NCI-H2081 treated with DMSO at 0.1 percent for 48 hours (cell line): ENCODE measurements at places on chromosomes 4 and X.

DNA sequence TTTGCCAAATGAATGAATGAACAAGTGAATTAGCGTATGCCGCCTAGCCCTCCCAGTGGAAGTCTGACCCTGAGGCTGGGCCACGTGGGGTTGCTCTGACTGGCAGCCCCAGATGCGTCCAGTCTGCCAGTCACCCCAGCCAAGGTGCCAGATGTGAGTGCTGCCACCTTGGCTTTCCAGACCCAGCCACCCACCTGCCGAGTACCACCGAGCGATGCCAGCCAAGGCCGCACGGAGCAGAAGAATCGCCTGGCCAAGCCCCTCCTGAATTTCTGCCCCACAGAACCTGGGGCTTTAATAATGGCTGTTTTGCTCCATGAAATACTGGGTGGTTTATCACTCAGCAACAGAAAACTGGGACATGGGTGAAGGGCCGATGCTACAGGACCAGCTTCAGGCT is 59.3 kb downstream of the ADRA2C start:
- no peak for DNase-seq

GRCh38 chr4:48470137-48470536 is 13.0 kb upstream of the SLC10A4 start:
- DNase-seq: no peak

DNA sequence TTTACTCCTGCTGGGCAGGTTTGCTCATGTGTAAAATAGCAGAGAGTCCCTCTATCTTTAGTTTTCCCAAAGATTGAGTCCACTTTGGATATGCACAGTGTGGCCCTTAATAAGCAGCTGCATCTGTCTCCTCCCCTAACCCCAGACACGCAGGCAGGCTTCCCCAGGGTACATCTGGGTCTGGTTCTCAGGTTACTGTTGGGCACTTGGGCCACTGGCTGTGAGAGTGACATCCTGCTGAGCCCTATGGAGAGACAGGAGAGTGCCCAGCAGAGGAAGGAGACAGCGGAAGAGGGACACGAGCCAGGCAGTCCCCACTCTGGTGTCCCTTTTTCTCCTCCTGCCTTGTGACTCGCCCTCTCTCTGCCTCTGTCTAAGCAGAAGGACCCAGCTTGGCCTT is 16.0 kb downstream of the XK start:
- DNase-seq: no peak

DNA sequence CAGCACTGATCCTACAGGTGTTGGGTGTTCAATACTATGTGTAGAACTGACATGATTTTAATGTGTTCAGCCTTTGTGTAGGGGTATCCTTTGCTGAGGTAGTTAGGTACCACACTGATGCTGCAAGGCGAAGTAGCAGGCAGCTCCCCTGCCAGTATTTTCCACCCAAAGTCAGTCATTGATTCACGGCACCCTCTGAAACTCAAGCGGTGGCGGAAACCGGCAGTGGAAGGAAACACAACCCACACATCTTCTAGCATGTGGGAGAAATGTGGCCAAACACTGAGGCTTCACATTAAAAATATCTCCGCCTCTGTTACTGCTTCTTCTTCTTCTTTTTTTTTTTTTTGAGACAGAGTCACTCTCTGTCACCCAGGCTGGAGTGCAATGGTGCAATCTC is 126.3 kb downstream of the AASDH start:
- DNase-seq: no peak

GRCh38 chr4:151948351-151949016 is 187.7 kb upstream of the GATB start:
- DNase-seq: no peak

GRCh38 chrX:120824021-120824420 is 51.6 kb downstream of the CT47B1 start:
- DNase-seq: no peak

DNA sequence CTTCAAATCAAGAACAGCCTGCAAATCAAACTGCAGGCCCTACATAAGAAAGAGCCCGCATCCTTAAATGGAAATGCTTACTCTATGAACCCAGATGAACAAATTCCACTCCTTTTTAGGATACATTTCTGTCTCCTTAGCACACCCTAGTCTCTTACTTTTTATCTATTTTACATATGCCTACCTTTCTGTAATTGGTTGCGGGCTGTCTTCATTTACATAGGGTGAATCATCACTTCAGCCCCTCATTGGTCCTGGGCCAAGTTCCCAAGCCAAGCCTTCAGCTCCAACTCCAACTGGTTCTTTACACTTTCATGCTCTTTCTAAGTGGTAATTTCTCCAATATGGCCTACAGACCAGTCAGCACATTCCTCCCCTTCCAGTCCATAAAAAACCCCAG is 219.3 kb downstream of the TRAM1L1 start:
- no peak for DNase-seq

DNA sequence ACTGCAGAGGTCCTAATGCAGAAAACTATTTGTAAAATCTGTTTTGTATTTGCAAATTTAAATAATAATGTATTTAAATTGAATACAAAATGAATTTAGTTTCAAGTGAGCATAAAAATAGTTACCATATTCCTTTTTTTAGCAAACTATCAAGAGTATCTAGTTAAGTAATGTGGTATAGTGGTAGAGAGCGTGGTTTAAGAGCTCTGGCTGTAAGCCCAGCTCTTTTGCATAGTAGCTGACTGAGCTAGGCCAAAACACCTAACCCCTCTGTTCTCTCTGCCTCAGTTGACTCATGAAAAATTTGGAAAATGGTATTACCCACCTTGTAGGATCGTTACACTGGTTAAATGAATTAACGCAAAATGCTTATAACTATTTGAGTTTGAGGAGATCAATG is 18.1 kb upstream of the ADAD1 start:
- DNase-seq: no peak

- DNase-seq: no peak
These were observed 32.0 kb downstream of the PTPN13 start for GRCh38 chr4:86626066-86626465.

DNA sequence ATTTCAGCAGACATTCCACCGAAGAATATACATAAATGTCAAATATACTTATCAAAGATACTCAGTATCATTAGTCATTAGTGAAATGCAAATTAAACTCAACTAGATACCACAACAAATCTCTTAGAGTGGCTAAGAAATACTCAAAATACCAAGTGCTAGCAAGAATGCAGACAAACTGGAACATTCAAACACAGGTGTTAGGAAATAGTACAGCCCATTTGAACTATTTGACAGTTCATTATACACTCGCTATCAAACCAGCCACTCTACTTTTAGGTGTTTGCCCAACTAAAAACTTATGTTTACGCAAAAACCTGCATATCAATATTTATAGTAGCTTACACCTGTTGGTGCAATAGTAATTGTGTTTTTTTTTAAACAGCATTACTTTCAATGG is 8.8 kb downstream of the ADAM29 start:
- no peak for DNase-seq

DNA sequence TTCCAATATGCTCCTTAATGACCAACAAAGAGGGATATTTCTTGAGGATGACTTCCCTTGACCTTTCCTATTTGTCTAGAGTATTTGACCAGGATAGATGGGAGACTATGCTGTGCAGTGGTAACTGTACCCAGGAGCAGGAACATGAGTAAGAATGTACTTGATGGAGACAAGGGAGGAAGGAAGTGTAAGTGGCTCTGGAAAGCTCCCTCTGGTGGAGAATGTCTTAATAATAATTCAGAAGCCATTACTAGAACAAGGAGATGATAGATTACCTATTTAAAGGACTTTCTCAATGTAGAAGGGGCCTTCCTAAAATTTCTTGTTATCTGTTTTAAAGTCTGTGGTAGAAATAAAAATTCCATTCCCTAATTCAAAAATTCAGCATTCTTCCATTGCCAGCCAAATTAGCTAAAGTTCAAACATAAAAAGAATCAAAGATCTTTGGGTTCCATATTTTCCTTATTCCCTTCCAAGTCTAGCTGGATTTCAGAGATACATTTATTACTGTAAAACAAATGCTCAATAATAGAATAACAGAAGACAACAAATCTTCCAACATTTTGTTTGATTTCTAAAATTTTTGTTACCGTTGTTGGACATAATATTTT is 83.8 kb downstream of the GRID2 start:
- no peak for DNase-seq

GRCh38 chr4:1683261-1683735 is 815 bp downstream of the FAM53A start:
- DNase-seq: no peak

DNA sequence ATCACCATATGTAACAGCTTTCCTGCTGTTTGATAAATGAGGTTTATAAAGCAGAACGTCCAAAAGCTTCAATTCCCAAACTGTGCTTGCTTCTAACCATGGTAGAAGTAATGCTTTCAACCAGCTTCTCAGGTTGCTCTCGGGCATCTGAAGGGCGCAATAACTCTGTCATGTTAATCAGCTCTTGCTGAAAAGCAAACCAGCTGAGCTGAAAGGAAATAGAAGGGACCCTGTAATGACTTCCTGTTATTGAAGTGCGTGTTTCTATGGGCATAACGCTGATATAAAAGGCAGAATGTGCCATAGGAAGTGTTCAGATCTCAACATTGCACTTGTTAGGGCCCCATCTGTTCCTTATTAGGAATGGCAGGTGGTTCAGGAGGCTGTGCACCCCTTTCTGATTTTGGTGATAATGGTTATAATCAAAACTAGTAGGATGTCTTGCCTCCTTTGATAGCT is 21.2 kb downstream of the HERC3 start:
- peak; percentile 70 for DNase-seq

DNA sequence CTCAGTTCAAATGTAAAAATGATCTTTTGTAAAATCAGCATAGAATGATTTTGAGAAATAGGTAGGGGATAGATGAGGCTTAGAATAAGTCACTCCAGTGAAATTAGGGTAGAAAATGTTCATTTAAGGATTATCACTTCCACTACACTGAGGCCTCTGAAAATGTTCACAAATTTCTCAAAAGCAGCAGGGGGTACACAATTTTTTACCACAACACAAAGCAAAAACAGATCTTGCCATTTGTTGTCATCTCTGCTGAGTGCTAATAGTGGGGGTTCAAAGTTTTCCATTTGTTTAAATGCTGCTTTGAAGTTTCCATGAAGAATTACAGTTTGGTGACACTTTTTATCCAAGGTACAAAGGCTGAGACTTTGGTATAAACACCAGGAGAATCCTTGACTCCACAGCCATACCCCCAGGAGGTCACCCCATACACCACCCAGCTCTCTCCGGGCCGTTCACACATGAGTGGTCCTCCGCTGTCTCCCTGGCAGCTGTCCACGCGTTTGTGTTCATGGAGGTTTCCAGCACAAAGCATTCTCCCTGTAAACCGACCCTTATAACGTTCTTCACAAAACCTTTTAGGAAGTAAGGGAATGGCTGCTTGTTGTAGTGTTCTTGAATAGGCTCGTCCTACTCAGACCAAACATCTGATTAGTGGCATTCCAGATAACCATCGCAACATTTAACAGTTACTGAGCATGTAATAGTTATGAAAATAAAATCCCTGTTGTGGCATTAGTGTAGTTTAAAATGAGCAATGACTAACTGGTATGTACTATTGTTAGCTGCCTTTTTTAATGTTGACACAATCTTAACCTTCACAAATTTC is 71.0 kb downstream of the PRSS12 start:
- no peak for DNase-seq

DNA sequence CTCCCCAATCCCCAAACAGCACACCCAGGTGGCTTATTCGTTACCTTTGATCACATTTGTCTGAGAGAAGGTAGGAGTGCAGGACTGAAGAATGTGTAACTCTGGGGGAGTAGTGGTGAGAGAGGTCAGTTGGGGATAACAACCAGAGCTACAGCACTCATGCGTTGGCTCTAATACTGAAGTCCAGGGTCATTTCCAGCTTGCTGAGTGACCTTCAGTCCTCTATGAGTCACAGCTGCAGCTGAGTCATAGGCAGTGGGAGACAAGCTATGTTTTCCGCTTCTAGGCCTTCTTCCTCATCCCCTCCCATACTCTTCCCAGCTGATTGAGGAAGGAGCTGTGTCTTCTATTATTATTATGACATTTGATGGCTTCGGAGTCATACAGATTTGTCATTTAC is 31.6 kb upstream of the CT47C1 start:
- no peak for DNase-seq

DNA sequence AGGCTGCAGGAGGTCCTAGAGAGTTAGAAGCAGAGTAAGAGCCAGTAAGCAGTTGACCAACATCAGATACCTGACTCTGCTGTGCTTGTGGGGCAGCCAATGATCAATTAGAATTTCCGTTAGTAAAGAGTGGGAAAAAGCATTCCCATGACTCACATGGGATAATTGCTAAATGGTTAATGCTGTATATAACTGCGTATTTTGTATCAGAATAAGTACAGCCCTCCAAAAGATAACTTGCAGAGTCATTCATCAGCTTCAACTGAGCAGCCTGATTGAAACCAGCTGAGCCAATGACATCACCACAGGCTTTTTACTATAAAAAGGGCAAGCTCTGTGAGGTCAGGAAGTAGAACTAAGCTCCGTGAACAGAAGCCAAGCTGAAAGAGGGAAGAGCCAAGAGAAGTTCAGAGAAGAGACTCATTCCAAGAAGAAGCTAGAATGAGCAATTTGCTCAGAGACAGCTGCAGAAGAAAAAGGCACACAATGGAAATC is 67.9 kb downstream of the PPP3CA start:
- DNase-seq: no peak

GRCh38 chr4:2902126-2902525 is 58.5 kb downstream of the ADD1 start:
- DNase-seq: no peak

- DNase-seq: no peak
These were observed 142.5 kb upstream of the MED14 start for GRCh38 chrX:40877887-40878286.

GRCh38 chr4:75892508-75892907 is 9.7 kb downstream of the PPEF2 start:
- no peak for DNase-seq

- DNase-seq: no peak
These were observed 52.8 kb upstream of the CBR4 start for GRCh38 chr4:169062897-169063244.

GRCh38 chr4:109945056-109945455 is 32.4 kb downstream of the EGF start:
- no peak for DNase-seq

- no peak for DNase-seq
These were observed 119.7 kb downstream of the CHRDL1 start for GRCh38 chrX:110675886-110676285.

DNA sequence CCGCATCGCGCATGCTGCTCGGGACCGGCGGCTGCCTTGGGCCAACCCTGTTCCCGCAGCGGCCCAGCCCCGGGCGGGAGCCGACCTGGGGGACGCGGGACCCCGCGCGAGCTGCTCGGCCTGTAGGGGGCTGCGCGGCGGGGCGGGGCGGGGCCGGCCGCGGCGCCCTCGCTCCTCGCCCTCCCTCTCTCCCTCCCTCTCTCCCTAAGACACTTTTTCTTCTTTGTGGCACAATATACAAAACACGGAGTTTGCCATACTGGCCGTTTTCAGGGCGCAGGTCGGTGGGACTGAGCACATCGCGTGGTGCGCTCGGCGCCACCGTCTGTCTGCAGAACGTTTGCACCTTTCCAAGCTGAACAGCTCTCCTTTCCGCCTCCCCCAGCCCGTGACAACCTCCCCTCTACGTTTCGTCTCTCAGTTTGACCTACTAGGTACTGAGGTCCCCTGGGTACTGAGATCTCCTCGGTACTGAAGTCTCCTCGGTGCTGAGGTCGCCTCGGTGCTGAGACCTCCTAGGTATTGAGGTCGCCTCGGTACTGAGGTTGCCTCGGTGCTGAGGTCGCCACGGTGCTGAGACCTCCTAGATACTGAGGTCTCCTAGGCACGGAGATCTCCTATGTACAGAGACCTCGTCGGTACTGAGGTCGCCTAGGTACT is 261.1 kb upstream of the PLCXD1 start:
- no peak for DNase-seq
